Kidney glomerular epithelial cell (primary cell): ENCODE measurements at places on chromosomes 12 and 14.
A peak's percentile ranks its signal among the peaks of the same experiment; 100 is the strongest.

GRCh38 chr12:44904321-44904720 lies 28.2 kb upstream of the NELL2 start:
- DNase-seq, result no peak

- DNase-seq, result no peak
These were observed 10.0 kb downstream of the NYNRIN start for GRCh38 chr14:24408764-24409163.

GRCh38 chr12:102021540-102022246 lies 40.1 kb downstream of the WASHC3 start:
- DNase-seq, result no peak

DNA sequence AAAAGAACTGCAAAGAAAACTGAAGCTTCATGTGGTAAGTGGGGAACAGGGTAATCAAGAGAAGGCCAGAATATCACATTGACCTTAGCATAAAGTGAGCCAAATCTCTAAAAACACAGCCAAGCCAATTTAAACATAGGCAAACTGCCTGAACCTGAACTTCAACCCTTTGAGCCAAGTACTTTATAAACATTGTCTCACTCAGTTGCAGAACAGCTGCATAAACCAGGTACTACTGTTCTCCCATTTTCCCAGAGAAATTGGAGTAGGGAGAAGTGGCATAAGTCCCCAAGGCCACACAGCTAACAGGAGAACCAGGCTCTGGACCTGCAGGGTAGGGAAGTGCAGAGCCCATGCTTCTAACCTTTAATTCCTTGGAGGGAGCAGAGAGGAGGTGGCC lies 30.4 kb upstream of the FKBP4 start:
- no peak for DNase-seq

- no peak for DNase-seq
These were observed 44.9 kb upstream of the GTF2A1 start for GRCh38 chr14:81265636-81266169.

GRCh38 chr14:58238252-58239243 lies 6.1 kb upstream of the PSMA3 start:
- DNase-seq, result peak; percentile 59

DNA sequence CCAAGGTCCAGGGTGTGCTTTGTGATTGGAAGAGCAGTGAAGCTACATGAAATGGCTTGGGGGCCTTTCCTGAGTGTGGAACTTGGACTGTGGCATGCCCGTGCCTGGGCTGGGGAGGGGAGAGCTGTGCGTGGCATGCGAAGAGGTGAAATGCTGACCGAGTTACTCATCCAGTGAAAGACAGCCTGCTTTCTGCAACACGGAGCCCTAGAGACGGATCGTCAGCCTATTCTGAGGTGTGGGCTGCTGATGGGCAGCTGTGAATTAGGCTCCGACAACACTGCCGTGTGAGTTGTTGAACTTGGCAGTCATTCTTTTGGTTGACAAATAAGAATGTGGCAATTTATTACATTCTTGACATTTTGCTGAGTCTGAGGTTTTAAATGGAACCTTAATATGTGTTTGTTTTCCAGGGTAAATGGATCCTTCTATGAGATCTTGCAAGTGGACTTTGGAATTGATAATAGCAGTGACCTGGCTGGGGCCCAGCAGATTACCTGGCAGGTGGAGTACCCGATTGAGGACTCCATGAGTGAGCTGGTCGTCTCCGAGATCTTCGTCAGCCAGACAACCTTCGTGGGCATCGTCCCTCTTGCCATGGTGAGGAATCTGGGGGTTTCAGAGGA lies 453.9 kb downstream of the AACS start:
- no peak for DNase-seq

GRCh38 chr12:63103494-63104131 lies 47.4 kb downstream of the AVPR1A start:
- no peak for DNase-seq

DNA sequence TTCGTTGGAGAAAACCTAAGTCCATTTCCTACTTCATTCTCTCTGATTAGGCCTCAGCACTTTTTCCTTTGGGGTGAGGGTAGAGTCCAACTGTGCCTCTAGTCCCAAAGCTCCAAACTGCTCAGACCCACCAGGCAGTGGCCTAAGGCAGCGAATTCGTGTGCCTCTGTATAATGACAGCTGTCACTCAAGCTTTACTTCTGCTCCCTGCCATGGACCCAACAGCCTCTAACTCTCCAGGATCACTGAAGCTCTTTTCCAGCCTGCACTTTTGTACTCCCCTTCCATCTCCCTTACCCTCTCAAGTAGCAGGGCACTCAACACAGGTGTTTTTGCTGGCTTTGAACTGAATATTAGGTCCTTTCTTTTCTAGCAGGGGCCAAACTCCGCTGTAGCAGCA lies 14.8 kb upstream of the OR6S1 start:
- DNase-seq, result no peak

DNA sequence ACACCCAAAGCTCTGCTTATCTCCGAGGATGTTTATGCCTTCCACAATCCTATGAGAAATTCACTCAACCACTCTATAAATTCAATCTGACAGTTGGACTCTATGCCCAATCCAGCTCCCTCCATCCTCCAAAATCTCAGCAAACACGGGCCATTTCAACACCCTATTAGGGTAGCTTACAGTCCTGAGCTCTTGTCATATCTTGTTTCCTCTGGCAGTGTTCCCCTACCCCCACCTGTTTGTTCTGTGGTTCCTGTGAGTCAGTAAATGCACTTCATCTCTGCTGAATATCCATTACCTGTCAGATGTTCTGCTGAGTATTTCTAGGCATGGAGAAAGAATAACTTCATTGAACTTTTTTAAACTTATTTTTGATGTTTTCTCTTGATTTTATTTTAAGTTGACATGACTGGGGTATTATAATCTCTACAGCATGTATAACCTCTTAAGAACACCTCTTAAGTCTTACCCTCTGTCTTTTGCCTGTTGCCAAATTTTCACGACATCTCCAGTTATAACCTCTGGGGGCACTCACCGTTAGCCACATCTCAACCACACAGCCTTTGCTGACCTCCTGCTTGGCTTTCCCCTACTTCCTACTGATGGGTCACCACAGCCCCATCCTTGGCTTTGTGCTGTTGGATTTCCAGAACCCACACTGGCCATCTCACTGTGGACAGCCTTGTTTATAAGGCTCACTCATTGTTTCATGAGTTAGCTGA lies 317.0 kb upstream of the TMPO start:
- DNase-seq, result no peak

- DNase-seq, result no peak
These were observed 78.1 kb downstream of the C14orf132 start for GRCh38 chr14:96117101-96117897.

- DNase-seq, result peak; percentile 75
These were observed at the start of gene OAS1 for GRCh38 chr12:112906712-112907414. TSS of gene OAS1 (plus strand) at chr12:112906962. CDS start at chr12:112907040, 78 bp downstream.

DNA sequence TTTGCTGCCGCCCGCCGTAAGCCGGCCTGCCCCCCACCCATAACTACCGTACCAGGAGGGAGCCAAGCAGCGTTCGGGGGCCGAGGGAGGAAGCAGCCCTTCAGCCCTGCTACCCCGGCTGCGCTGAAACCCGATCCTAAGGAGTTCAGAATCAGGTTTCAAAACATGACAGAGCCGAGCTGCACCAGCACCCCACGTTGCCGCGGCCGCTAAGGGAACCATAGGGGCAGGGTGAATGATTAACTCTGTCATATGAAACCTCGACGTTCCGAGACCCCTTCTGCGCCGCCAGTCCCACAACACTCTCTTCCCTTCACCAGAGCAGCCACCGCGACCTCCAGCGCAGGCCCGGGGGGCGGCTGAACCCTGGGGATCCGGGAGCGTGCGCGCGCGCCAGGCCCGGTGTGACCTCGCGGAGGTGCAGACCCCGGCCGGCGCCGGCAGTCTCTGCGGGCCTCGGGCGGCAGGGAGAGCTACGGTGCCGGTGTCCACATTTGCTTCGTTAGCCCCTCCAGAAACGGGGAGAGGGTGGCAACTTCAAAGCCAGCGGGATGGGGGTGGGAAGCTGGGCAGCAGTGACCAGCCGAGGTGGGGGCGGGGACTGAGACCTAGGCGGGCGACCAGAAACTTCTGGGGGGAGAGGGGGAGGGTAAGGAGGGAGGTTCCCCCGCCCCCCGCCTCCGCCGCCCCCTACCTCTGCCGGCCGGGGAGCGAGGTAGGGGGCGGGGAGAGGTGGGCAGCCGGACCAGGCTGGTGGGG lies 1.6 kb downstream of the SIX4 start:
- DNase-seq, result peak; percentile 3

DNA sequence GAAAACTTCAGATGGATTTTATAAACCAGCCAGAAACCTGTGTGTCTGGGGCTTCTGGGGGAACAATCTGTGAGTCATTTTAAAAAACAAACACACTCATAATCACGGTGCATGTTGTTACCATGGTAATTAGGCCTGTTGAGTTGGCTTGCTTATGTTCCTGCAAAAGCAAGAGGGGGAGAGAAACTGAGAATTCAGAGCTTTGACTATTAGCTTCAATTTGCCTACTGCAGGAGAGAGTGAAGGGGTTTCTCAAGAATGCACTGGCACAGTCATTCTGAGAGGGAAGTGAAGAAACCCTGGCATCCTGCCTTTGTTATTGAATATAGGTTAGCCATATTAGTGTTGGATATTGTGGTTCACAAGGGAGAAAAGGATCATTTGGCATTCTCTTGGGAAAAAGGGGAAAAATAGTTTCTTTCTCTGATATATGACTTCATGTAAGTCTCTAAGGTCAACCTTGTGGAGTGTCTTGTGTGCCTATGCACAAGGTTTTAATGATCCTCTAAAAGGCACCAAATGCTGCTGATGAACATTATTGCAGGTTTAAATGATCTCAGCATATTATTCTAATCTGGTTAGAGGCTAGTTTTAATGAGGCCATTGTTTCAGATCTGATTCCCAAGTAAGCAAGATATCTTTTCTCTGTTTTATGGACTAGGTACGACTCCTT lies 12.9 kb downstream of the GNG2 start:
- peak; percentile 86 for DNase-seq

DNA sequence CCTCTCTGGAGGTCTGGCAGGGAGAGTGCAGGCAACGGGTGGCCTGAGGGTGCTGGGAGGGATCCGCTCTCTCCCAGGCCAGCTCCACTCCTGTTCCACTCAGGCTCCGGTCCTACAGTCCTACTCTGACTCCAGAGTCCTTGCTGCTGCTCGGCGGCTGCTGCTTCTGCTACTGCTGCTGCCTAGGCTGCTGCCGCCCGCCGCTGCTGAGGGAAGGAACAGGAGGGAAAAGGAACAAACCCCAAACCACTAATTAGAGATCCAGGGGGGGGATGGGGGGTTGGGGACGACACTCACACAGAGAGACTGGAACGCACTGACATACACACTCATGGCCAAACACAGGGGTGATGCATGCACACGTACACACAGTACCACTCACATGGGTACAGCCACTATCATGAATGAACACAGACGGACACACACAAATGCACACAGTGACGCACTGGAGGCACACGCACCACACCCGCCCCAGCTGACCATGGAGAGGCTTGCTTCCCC lies at the start of gene SP7:
Gene SP7 (minus strand): TSS at position 174 of the 501 bp plus-strand sequence. CDS start 708 bp downstream, outside the sequence.
- DNase-seq, result no peak

DNA sequence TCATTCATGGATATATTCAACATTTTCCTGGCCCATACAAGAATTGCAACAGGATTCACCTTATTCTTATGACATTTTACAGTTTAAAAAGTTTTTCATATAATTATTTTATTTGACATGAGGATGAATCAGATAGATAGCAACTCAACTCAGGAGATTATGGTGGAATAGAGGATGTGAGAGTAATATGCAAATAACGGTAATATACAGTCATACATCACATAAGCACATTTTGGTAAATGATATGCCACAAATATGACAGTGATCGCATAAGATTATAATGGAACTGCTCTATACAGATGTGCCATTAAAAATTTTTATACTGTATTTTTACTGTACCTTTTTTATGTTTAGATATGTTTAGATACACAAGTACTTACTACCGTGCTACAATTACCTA lies 24.1 kb upstream of the CRADD start:
- no peak for DNase-seq

DNA sequence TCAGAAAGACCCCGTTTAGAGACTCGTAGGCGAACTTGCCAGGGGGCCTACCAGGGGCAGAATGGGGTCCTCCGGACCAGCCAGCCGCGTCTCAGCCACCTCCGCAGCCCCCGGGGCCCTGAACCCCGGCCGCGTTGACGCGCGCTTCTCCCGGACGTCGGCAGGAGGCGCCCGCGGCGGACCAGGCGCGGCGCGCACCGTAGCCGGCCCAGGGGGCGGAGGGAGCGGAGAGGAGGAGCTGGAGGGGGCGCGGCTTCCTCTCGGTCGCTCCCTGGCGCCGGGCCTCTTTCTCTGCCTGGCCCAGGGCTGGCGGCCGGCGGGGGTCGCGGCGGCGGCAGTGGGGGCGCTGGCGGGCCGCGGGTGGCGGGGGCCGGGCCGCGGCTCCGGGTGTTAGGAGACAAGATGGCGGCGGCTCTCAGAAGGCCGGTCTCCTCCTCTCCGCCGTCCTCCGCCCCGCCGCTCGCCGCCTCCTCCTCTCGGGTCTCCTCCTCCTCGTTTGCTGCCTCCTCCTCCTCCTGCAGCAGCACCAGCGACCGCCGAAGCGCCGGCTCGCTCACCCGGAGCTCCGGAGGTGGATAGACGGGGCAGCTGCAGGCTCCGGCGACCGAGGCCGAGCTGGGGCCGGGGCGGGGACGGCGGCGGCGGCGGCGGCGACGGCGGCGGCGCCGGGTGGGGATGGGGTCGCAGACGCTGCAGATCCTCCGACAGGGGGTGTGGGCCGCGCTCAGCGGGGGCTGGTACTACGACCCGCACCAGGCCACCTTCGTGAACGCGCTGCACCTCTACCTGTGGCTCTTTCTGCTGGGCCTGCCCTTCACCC lies at the start of gene PCNX1:
Gene PCNX1 (plus strand): TSS at position 284 of the 820 bp plus-strand sequence. CDS start 392 bp downstream, at position 676.
- peak; percentile 83 for DNase-seq

GRCh38 chr12:66823857-66824570 lies 145.1 kb upstream of the GRIP1 start:
- DNase-seq, result no peak

DNA sequence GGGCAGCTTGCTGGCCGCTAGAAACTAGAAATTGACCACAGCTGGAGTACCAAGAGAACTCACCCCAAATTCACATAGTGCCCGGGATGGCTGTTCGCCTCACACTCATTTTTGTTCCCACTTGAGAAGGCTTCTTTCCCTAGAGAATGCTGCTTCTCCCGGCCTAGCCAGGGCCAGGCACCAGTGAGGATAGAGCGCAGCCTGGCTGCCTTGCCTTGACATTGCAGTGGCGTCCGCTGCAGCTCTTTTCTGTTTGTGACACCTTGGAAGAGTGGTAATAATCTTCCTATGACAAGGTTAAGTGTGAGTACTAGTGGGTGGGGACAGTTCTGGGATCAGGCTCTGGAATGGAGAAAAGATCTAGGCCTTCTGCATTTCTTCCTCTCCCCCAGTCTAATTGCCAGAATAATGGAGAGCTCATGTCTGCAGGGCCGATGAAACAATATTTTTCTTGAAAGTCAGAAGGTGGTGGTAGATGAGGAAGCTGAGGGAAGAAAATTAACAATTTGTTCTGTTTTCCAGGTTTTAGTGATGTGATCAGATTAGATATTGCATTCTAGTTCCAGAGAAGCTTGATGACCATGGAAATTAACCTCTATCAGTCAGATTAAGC lies 3.7 kb downstream of the TMEM253 start:
- DNase-seq, result peak; percentile 76

GRCh38 chr14:102654298-102654697 lies 61.8 kb downstream of the RCOR1 start:
- no peak for DNase-seq

GRCh38 chr14:92963301-92964123 lies 40.6 kb downstream of the CHGA start:
- no peak for DNase-seq
